ENCODE measurements at places on chromosomes 7 and 10.

GRCh38 chr7:50387351-50387750 lies 62.8 kb downstream of the FIGNL1 start:
- DNase-seq = no peak

DNA sequence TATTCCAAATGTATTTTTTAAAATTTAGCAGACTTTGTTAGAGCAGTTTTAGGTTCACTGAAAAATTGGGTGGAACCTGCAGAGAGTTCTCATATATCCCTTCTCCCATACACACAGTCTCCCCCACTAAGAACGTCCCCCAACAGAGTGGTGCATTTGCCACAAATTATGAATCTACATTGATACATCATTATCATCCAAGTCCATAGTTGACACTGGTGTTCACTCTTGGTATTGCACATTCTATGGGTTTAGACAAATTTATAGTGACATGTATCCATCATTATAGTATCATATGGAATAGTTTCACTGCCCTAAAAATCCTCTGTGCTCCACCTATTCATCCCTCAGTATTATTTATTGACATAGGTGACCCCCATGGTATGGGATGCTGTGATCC lies 97.3 kb upstream of the AFAP1L2 start:
- DNase-seq = no peak

DNA sequence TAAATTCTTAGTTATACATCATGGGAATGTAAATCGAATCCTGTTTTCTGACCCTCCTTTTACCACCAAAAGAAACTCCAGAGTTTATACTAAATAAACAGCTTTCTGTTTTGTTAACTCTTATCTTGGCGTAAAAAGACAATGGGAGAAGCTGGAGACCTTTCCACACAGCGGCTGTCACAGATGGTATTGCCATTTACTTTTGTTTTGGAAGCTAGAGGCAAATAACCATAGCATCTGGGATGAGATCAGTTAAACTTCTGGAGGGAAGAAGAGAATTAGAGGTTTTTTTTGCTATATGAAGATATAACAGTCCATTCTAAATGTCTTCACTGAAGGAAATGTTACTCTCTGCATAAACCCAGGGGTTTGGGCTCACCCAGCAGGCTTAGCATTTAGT lies 258.9 kb downstream of the REEP3 start:
- DNase-seq = no peak

GRCh38 chr7:121081327-121081936 lies 92.9 kb downstream of the CPED1 start:
- no peak for DNase-seq

- DNase-seq = no peak
Observed at GRCh38 chr10:1602037-1602484, 135.3 kb downstream of the ADARB2 start.

- no peak for DNase-seq
Observed at GRCh38 chr10:100828738-100829096, 83.3 kb downstream of the PAX2 start.

DNA sequence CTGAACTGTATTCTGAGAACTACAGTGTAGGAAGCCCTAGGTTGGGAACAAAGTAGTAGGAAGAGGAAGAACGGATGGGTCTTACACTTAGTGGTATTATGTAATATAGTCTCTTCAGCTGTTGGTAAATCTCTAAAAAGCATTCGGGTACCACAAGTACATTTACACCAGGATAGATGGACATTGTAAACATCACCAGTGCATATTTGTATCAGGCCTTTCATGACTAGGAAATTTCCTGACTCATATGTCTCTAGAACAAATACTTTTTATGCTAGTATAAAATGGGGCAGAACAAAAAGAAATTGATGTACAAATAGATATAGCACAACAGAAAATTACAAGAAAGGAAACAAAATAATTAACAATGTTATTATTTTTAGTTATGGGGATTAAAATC lies 21.5 kb upstream of the OR6B1 start:
- DNase-seq = no peak

GRCh38 chr7:92560602-92561001 lies 29.6 kb downstream of the FAM133B start:
- no peak for DNase-seq

- DNase-seq = no peak
Observed at GRCh38 chr7:41826641-41827040, 123.8 kb upstream of the INHBA start.

- no peak for DNase-seq
Observed at GRCh38 chr10:31479752-31480151, 160.7 kb downstream of the ZEB1 start.

DNA sequence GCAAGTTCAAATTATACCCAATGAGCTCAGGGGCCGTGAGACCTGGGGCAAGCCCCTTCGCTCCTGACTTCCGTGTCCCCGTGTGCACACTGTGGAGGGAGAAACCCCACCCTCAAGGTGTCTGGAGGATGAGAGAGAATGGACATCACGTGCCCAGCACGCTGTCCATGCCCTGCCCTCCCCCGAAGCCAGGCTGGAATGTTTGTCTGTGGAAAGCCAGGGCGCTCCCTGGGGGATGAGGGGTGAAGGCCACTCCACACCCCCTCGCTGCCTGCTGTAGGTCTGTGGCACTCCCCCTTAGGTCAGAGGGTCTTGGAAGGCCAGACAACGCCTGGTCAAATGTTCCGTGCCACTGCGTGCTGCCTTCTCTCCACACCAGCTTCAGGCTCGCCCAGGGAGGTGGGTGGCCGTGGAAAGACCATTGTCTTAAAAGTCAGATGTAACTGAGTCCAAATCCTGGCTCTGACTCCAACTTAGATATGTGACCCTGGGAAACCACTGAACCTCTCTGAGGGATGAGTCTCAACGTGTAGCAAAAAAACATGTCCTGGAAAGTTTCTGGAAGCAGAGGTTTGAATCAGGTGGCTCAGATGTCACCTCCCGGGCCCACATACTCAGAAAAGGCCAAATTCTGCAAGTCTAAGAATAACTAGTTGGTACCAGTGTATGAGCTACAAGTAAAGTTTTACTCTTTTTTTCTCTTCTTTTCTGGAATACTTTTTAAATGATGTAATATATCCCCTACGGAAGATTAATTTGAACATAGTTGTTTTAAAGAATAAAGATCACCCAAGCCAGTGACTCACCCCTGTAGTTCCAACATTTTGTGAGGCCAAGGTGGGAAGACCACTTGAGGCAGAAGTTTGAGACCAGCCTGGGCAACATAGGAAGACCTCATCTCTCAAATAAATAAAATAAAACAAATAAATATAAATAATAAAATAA lies 24.9 kb downstream of the RCC1L start:
- DNase-seq = no peak

DNA sequence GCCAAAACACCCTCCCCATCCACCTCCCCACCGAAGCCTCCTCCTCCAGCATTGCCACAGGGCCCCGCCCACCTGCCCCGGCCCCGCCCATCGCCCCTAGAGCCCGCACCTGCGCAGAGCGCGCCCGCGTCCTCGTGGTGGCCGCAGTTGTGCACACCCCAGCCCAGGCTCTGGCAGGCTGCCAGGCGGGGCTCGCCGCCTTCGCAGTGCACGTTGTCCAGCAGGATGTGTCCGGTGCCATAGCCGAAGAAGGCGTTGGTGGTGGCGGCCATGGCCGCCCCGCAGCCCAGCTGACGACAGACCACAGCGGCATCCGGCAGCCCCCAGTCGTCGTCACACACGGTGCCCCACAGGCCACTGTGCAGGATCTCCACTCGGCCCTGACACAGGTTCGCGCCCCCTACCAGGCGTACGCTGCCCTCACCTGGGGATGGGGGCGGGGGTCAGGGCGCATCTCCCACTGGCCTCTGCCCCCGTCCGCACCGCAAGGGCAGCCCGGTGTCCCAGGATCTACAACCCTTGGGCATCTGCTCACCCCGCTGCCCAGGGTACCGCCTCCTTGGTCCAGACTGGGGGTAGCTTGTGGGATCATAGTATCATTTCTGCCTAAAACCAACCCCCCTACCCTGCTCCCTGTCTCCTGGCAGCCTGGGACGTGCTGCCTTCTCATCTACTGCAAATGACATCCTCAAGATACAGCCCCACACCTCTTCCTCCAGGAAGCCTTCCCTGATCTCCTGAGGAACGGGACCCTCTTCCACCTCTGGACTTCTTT lies 11.9 kb downstream of the SSC4D start:
- no peak for DNase-seq

- no peak for DNase-seq
Observed at GRCh38 chr7:47333959-47334358, 248.0 kb downstream of the TNS3 start.

DNA sequence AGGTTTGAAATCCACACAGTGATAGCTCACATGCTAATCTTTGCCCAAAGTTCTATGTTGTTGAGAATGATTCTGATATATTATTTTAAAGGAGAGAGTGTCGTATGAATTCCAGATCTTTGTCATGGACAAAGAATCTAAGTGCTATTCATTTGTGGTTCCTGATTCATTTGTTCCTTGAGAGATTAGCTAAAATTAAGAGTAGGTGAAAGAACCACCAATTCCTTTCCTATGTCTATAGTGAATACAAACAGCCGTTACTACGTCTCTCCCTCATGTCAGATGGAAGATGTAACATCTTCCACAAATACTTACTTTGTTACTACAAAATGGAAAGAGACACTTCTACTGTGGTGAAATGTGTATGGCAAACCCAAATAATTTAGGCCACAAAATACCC lies 3.3 kb upstream of the PLXDC2 start:
- no peak for DNase-seq

DNA sequence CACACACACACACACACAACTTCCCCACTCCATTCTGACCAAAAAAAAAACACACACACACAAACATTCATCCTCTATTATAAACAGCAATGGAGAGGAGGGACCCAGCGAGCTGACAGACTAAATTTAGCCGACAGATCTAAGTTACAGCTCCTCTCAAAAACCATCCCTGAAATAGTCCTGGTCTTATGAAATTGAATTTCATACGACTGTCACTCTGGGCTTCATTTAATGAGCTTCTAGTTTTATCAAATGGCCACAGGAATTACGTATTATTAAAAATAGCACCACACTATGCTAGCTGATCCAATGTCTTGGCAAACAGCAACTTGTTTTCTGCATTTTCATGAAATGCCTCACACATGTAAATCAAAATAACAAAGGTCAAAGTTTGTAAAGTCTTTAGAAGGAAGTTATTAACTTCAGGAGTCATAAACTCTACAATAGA lies 131.3 kb upstream of the ASAH2 start:
- no peak for DNase-seq

GRCh38 chr10:79479283-79479909 lies 32.9 kb upstream of the EIF5AL1 start:
- no peak for DNase-seq

DNA sequence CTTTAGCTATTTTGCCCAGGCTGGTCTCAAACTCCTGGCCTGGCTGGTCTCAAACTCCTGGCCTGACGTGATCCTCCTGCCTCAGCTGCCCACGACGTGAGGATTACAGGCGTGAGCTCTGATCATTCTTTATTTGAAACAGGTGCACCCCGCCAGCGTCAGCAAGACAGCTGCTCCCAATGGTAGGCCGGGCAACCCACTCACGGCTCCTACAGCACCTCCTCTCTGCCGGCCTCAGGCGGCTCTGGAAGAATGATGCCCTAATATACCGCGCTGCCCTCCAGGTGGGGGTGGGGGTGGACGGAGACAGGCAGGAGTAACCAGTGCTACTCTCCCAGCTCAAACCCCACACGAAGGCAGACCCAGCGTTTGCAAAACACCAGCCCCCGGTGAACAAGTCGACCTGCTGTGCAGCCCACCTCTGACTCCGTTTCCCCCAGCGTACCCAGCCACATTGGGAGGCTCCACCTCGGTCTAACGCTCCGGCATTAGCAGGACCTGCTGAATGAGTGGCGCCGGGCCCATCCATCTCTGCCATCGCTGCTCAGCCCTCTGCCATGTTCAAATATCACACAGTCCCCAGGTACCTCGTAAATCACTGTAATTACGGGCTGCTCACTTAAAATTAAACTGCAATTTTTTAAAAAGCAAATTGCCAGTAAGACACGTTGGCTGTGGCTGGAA lies 148.6 kb downstream of the ELFN1 start:
- no peak for DNase-seq

DNA sequence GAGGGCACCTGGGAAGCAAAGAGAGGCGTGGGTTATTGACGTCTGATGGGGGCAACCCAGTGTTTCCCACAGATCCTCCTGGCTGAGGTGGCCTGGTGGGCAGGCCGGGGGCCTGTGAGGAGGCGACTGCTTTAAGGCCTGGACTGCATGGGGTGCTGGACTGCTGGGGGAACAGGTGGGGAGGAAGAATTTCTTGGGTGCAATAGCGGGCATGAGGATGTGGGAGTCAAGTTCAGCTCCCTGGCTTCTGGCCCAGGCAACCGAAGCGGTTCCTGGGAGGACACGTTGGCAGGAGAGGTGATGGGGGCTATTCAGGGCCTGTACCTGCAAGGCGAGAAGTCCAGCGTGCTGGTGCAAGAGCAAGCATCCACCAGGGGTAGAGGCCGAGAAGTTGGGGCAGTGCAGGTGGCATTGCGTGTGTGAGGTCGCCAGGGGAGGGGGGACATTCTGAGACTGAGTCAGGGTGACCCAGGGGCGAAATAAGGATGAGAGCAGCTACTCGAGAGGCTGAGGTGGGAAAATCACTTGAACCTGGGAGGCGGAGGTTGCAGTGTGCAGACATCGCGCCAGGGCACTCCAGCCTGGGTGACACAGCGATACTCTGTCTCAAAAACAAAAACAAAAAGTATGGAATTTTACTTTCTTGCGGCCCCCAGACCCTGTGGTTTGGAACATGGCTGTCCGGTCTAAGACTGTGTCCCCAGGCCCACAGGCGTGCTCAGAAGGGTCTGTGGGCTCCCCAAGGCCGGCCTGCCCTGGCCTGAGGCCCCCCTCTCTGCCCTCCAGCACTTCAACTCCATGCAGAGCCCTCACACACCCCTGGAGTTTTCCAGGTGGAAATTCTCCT lies 53.6 kb upstream of the ELN start:
- no peak for DNase-seq

GRCh38 chr10:7407368-7408290 lies 3.2 kb downstream of the SFMBT2 start:
- DNase-seq = no peak

DNA sequence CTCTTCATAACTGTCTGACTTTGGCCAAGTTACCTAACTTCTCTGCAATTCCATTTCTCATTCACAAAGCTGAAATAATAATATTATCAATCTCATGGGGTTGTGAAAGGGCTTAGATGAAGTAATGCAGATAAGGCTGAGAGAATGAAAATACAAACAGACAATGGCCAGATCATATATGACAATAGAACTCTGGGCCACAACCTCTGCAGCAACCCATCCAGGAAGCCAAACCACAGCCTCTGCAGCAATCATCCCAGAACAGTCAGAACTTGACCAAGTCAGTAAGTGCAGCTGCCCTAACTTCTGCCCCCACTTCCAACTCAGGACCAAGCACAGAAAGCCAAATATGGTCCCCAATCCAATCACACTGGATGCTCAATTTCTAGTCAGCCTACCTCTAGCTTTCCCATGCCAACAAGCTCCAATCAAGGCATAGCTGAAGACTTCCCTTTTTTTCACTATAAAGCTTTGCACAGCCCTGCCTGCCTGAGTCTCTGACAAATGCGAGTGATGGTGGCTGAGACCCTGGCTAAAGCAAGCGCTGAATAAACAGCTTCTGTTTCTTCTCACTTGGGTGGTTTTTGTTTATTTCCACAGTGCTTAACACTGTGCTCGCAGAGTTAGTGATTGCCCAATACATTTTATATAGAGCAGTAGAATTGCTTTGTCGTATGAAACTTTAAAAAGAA lies 34.8 kb upstream of the TNPO3 start:
- DNase-seq = no peak

Measured in cortex of kidney (tissue), 1 donor.